ENCODE measurements at places on chromosomes 6 and 20. TPM values are rescaled to one million over a fixed set of nuclear protein-coding genes. Genes with fewer than 3 reads are reported as not detected.
A peak's percentile ranks its signal among the peaks of the same experiment; 100 is the strongest.

CDH26 gene
- 1.9 TPM for total RNA-seq

WFDC13 gene
- total RNA-seq = not detected

DNA sequence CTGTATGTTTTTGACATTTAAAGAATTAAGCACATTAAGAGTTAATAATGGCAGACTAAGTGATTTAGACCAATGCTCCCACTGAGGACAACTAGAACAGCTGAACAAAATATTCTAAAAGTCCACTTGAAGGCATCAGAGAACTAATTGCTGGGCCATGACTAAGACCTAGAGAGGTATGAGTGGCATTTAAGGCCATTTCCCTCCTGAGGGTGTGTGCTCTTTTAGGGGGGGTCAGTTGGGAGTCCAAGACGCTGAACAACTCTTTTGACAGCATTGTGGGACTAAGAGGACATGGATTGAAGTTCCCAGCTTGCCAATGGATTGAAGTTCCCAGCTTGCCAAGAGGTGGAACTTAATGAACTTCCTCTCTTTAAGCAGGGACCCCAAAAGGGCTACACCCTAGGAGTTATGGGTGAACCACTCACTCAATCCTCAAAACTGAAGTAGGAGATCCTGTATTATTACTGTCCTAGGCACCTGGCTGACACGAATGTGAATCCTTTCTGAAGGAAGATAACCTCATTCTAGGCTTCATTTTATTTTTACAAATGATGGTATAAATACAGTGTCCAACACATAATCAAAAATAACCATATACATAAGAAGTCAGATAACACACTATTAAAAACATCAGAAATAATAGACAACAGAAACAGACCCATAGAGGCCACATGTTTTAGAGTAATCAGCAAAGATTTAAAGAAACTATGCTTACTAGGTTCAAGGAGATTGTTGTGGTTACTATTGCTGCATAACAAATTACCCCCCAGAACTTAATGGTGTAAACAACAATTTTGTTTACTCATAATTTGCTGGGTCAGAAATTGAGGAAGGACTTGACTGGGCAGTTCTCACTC is 175.1 kb downstream of the VEGFA start:
- peaks cover 2% of the 10 kb centered on the region for H3K36me3 ChIP-seq
- no peaks in the 10 kb centered on the region for H3K4me1 ChIP-seq
- peaks cover 3% of the 10 kb centered on the region for H3K27me3 ChIP-seq

AKAP12 gene
- 0.06 TPM for total RNA-seq

VGLL2 gene
- not detected for total RNA-seq

GRCh38 chr6:154805288-154805911 is 72.2 kb downstream of the SCAF8 start:
- peaks cover 3% of the 10 kb centered on the region for H3K4me1 ChIP-seq
- no peak for DNase-seq
- peaks cover 20% of the 10 kb centered on the region for H3K36me3 ChIP-seq
- H3K27me3 ChIP-seq = no peaks in the 10 kb centered on the region
- H3K4me3 ChIP-seq = no peak overlapping the region

- peaks cover 42% of the 10 kb centered on the region for H3K4me1 ChIP-seq
- no peaks in the 10 kb centered on the region for H3K27me3 ChIP-seq
- DNase-seq = peak; percentile 10
- no peak overlapping the region for H3K27ac ChIP-seq
- H3K4me3 ChIP-seq = no peak overlapping the region
- H3K36me3 ChIP-seq = peaks cover 15% of the 10 kb centered on the region
These were observed 3.7 kb downstream of the ACSS1 start for GRCh38 chr20:25054096-25054820.

DNA sequence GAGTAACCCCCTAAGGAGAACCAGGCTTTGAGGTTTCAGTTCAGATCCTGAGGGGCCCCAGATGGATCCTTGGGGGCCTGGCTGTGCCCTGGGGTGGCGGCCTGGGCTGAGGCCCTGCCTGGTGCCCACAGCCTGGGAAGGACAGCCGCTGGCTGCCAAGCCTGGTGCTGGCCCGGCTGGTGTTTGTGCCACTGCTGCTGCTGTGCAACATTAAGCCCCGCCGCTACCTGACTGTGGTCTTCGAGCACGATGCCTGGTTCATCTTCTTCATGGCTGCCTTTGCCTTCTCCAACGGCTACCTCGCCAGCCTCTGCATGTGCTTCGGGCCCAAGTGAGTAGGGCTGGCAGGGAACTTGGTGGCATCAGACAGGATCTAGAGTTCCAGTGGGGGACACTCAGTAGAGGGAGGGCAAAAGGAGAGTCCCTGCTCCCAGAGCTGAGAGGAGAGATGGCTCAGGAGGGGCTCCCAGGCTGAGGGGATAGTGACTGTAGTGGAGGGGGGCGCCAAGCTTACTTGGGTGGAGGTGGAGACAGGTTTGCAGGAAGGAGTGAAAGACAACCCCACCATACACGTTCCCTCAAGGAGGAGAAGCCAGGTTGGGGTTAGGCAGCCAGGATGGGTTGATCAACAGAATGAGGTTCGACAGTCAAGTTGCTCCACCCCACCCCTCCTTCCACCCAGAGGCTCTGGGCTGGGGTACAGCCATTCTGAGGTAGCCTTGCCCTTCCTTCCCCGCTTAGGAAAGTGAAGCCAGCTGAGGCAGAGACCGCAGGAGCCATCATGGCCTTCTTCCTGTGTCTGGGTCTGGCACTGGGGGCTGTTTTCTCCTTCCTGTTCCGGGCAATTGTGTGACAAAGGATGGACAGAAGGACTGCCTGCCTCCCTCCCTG is 9.5 kb downstream of the SLC29A1 start:
- no peaks in the 10 kb centered on the region for H3K27me3 ChIP-seq
- peak overlapping the region; percentile 78 for H3K27ac ChIP-seq
- H3K4me3 ChIP-seq = no peak overlapping the region
